ENCODE measurements at places on chromosomes 13 and 19.
A peak's percentile ranks its signal among the peaks of the same experiment; 100 is the strongest.

DNA sequence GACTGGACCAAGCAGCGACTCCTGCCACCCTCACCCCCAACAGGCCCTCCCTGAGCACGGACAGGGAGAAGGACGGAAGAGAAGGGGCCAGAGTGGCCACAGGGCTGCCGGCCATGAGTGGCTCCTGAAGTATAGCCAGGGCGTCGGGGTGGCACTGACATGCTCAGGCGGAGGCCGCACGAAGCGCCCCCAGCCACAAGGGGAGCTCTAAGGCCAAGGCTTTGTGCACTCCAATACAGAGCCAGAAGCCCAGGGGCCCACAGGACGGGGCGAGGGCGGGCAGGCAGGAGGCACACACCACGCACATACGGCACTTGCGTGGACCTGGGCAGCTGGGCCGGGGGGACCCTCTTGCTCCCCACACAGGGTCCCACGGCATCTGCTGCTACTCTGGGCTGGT lies 52.0 kb downstream of the KLF2 start:
- DNase-seq, result peak; percentile 23

DNA sequence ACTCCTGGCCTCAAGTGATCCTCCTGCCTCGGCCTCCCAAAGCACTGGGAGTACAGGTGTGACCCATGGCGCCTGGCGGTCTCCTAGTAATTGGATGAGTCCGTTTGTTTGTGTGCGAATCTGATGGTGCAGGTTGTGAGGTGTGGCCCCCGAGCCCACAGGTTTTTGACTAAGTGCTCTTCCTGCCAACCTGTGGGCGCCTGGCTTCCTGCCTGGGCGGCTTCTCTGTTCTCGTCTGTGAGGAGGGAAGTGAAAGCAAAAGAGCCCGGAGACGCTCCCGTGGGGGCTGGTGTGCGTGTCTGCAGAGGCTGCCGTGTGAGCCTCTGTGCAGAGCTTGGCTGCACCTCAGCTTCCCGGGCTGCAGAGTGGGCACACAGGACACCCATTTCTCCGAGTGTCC lies 10.0 kb downstream of the ARHGAP45 start:
- DNase-seq, result peak; percentile 89

GRCh38 chr19:56668676-56669075 lies 2.9 kb downstream of the ZNF835 start:
- no peak for DNase-seq

GRCh38 chr19:50803633-50804419 lies 13.6 kb downstream of the ACP4 start:
- no peak for DNase-seq

DNA sequence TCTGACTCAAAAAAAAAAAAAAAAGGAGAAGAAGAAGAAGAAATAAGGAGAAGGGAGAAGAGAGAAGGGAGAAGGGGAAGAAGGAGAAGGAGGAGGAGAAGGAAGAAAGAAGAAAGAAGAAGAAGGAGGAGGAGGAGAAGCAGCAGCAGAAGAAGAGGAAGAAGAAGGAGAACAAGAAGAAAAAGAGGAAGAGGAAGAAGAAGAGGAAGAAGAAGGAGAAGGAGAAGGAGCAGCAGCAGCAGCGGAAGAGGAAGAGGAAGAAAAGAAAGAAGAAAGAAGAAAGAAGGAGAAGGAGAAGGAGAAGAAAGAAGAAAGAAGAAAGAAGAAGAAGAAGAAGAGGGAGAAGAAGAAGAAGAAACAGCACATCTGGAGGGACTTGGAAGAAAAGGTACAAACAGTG lies 4.1 kb upstream of the CNN1 start:
- DNase-seq, result peak; percentile 29

DNA sequence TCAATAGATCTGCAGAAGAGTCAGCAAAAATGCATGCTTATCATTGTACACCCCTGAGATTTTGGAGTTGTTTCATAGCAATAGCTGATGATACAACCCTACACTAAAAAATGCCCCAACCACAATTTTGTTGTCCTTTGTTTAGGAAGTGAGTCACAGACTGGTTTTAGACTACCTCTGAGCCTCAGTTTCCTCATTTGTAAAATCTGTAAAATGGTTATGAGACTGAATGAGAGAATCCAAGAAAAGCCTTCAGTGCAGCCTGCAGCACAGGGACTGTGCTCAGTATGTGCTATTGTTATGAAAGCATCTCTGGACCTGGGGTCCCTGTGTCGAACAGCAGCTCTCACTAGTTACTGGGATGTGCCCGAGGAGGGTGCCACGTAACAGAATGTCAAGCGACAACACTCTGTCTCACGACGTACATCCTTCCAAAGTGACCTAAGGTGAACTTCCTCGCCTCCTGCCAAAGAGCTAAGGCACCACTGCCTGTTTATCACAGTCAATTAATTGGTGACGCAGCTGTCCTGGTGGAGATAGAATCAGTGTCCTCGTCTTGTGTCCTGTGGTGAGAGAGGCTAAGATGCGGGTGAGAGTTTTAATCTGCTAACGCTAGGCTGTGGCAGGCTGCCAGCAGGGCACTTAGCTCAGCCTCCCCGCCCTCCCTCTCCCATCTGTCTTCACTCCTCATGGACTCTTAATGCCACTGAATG lies 18.1 kb downstream of the DHRS12 start:
- peak; percentile 96 for DNase-seq

Data from KBM-7 (cell line).